CD4-positive, alpha-beta memory T cell (primary cell): ENCODE measurements at places on chromosomes 5 and 9. TPM values are rescaled to one million over a fixed set of nuclear protein-coding genes. Genes with fewer than 3 reads are reported as not detected.

DNA sequence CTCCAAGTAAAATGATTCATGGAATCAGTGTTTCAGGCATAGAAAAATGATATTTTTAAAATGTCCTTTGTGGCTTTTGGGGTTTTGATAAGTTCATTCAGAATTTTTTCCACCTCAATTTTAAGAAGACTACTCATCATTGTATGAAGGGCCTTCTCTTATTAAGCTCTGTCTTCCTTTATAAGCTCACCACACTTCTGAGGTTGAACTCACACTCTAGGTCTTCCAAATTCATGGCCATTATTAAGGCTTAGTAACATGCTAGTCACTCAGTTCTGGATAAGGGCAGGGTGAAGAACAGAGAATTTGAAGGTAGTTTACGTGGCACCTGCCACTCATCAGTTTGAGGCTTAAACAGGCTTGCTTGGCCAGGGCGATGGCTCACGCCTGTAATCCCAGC, 4.2 kb downstream of the MELK start:
- no peak for DNase-seq
- no peaks in the 10 kb centered on the region for H3K27me3 ChIP-seq
- H3K4me3 ChIP-seq = no peak overlapping the region

- no peaks in the 10 kb centered on the region for H3K27me3 ChIP-seq
- H3K36me3 ChIP-seq = no peaks in the 10 kb centered on the region
- no peak overlapping the region for H3K4me3 ChIP-seq
- DNase-seq = no peak
- H3K4me1 ChIP-seq = peaks cover 9% of the 10 kb centered on the region
Observed at GRCh38 chr9:93295456-93296076, 111.6 kb downstream of the WNK2 start.

GRCh38 chr9:97761056-97761598, 64.0 kb upstream of the XPA start:
- H3K4me3 ChIP-seq = no peak overlapping the region
- no peaks in the 10 kb centered on the region for H3K36me3 ChIP-seq
- H3K27ac ChIP-seq = no peak overlapping the region
- DNase-seq = no peak
- no peaks in the 10 kb centered on the region for H3K4me1 ChIP-seq

GRCh38 chr9:124242331-124243194, 15.2 kb upstream of the NEK6 start:
- no peak for DNase-seq
- no peak overlapping the region for H3K27ac ChIP-seq
- no peaks in the 10 kb centered on the region for H3K36me3 ChIP-seq

DNA sequence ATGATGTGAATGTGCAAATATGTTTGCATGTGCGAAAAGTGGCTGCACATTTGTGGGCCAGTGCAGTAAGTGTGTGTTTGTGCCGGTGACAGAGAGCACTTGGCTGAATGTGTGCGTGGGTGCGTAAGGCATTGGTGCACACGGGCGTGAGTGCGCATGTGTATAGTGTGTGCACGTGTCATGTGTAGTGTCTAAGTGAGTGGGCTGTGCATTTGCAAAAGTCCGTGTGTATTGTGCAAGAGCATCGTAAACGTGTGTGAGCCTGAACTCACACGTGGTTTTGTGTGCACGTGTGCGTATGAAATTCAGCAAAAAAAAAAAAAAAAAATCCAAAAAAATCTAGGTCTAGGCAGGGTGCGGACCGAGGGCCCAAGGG, 6.5 kb upstream of the EBF1 start:
- no peaks in the 10 kb centered on the region for H3K36me3 ChIP-seq
- H3K27ac ChIP-seq = no peak overlapping the region
- H3K4me3 ChIP-seq = peak overlapping the region; percentile 31

GRCh38 chr5:11043881-11044280, 282.8 kb upstream of the DAP start:
- no peaks in the 10 kb centered on the region for H3K27me3 ChIP-seq
- no peak overlapping the region for H3K4me3 ChIP-seq
- no peaks in the 10 kb centered on the region for H3K4me1 ChIP-seq
- no peak for DNase-seq

DNA sequence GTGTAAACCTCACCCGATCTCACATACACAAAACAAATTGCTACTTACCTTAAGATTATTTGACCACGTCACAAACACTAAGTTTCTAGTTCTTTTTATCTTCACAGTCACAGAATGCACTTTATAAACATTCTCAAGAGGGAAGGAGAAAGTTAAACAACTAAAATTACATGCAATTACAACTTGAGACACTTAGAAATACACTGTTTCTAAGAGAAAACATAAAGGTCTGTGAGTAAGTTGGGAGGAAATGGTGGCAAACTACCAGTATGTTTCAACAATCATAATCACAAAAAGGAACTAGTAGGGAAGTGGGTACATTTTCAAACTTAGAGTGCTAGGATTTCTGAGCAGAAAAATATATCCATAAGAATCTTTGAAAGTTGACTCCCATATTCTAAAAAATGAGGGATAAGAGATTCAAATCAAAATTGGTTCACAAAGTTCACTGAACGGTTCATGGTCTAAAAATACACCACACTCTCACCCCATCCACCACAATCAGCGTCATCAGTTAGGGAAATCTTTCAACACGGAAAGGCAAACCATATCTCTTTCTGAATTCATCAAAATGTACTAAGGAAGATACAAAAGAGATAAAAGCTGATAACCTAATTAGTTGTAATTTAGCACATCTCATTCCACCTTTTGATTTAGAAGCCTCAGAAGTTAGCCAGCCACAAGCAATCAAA, 182.6 kb downstream of the BNC2 start:
- H3K36me3 ChIP-seq = no peaks in the 10 kb centered on the region
- DNase-seq = no peak
- no peak overlapping the region for H3K27ac ChIP-seq
- H3K4me1 ChIP-seq = no peaks in the 10 kb centered on the region

DNA sequence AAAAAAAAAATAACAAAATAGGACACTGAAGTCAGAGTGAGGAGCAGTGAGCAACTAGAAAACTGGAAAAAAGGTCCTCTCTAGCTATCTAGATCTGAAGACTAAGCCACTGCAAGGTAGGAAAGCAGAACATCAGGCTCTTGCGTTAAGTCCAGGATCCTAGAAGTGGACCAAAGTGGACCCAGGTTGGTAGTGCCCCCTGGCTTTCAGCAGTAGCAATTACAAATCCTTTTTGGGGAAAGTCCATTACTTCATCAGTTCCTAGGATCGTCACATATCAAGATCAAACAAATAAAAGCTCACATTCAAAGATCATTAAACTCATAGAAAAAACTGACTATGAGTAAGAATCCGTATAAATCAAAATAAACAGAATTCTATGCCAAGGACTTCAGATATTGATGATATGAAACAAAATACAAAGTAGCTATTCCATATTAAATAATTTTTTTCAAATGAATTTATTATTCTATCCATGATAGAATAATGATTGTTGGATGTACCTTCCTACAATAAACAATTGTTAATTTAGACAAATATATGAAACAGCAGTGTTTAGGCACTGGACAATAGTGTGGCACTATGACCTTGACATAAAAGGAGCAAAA, 6.5 kb upstream of the RICTOR start:
- peaks cover 15% of the 10 kb centered on the region for H3K4me1 ChIP-seq
- no peak overlapping the region for H3K4me3 ChIP-seq
- no peak for DNase-seq
- no peak overlapping the region for H3K27ac ChIP-seq
- H3K27me3 ChIP-seq = peaks cover 29% of the 10 kb centered on the region

- DNase-seq = no peak
- H3K4me3 ChIP-seq = no peak overlapping the region
- H3K4me1 ChIP-seq = no peaks in the 10 kb centered on the region
- no peak overlapping the region for H3K27ac ChIP-seq
Observed at GRCh38 chr9:98318834-98319478, 63.5 kb upstream of the TBC1D2 start.

DNA sequence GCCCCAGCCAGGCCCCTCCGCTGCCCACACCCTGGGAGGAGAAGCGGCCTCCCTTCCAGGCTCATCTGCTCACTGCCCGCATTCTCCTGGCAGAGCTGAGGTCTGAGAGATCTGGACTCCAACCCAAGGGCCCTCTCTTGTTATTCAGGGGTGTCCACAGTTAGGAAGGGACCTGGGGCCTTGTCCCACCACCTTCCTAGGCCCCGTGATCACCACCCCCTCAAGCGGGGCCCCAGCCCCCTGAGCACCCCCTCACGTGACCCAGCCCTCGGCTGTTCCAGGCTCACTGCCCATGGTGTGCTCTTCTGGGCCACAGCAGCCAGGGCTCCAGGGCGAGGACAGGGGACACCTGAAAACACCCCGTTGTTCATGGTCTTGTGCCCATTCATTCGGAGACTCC, 48.7 kb downstream of the NEURL1B start:
- no peaks in the 10 kb centered on the region for H3K36me3 ChIP-seq
- H3K27me3 ChIP-seq = no peaks in the 10 kb centered on the region
- H3K4me3 ChIP-seq = no peak overlapping the region
- H3K27ac ChIP-seq = no peak overlapping the region

- peaks cover 4% of the 10 kb centered on the region for H3K36me3 ChIP-seq
- no peak overlapping the region for H3K27ac ChIP-seq
- peaks cover 33% of the 10 kb centered on the region for H3K4me1 ChIP-seq
- H3K27me3 ChIP-seq = no peaks in the 10 kb centered on the region
- no peak for DNase-seq
- H3K4me3 ChIP-seq = no peak overlapping the region
Observed at GRCh38 chr9:36126016-36126730, 10.4 kb upstream of the GLIPR2 start.

SPINK7 gene
- not detected for total RNA-seq

PLCXD3 gene
- total RNA-seq = not detected

EGFL7 gene
- total RNA-seq = not detected

JAKMIP2 gene
- 0.84 TPM for total RNA-seq
